ENCODE measurements at places on chromosomes 1 and 21.

DNA sequence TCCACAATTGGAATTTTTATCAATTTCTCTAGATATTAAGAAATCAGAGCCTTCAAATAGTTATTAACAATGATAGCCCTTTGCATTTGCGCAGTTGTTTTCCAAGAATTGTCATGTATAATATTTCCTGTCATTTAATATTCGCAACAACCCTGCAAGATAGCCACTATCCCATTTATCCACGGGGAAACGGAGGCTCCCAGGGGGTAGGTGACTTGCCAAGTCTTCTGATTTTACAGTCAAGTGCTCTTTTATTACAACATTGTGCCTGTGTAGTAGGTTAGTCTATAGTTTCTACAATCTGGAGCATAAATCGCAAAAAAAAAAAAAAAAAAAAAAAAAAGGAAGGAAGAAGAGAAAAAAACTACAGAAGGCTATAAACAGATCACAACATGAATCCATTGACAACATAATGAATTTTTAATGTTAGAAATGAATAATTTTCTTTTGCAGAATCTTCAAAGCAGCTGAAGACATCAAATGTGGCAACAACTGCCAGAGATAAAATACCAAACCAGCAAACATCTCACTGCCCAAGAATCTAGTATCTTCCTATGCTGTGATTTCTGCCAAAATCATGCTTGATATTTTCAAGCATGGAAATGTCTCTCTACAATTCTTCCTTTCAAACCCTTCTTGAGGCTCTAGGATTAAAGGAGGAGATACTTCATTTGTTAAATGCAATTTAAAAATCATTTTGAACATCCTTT, 125.5 kb downstream of the PTPN14 start:
- no peak for DNase-seq

- DNase-seq = no peak
These were observed 60.8 kb downstream of the ELK4 start for GRCh38 chr1:205570796-205571537.

GRCh38 chr1:5725855-5726585, 266.2 kb downstream of the NPHP4 start:
- no peak for DNase-seq

DNA sequence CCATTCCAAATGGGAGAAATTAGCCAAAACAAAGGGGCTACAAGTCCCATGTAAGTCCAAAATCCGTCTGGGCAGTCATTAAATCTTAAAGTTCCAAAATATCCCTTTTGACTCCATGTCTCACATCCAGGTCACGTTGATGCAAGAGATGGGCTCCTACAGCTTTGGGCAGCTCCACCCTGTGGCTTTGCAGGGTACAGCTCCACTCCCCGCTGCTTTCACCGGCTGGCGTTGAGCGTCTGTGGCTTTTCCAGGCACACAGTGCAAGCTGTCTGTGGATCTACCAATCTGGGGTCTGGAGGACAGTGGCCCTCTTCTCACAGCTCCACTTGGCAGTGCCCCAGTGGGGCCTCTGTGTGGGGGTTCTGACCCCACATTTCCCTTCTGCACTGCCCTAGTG, 130.2 kb downstream of the TPR start:
- no peak for DNase-seq

GRCh38 chr1:180597520-180597919, 34.3 kb upstream of the XPR1 start:
- no peak for DNase-seq

DNA sequence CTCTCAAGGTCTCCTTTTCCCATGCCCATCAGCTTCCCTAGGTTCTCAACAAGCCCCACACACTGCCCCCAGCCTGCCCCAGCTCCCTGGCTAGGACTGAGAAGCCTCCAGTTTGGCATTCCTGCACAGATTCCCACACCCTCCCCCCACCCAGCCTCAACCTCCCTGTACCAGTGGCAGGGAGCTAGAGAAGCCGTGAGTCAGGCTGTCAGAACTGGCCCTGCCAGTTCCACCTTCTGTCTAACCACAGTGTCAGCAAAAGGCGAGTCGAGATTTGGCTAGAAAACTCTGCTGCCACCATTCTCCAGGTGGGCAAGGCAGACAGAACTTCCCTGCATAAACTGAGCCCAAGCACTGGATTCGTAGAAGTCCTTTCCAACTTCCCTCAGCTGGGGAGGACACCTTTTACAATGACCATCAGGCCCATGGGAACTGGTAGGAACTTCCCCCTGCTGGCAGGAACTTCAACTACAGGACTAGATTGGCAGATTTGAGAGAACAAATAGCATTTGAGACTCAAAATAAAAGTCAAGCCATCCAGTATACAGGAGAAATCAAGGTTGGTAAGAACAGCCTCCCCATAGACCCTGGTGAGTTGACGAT, 31.0 kb downstream of the TNNT2 start:
- no peak for DNase-seq

DNA sequence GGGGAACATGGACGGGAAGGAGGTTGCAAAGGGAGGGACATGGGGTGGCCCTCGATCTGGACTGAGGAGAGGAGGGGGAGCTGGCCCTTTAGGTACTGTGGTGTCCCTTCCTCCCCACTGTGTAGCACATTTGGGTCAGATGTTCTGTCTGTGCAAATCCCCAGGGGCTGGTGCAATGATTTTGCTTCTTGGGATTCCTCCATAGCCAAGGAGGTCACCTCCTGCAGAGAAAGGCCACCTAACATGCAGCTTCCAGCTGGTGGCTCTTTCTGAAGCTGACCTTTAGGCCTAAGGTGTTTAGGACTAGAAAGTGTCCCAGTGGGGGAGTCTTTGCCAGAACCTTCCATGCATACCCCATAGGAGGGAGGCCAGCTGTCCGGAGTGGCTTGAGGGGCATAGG, 9.0 kb upstream of the MYOM3 start:
- DNase-seq = no peak

Measured in activated CD4-positive, alpha-beta T cell treated with anti-CD3 and anti-CD28 coated beads for 4 hours (primary cell).